ENCODE measurements at places on chromosomes 12 and 14. TPM values are rescaled to one million over a fixed set of nuclear protein-coding genes. Genes with fewer than 3 reads are reported as not detected.

The RPGRIP1 gene
- total RNA-seq = not detected

The SMCO2 gene
- not detected for total RNA-seq

The HOXC9 gene
- total RNA-seq = 12.1 TPM

The TC2N gene
- 0.16 TPM for total RNA-seq

The DACT1 gene
- 9.1 TPM for total RNA-seq

The ITPK1 gene
- 23.8 TPM for total RNA-seq

The LMBR1L gene
- total RNA-seq = 20.2 TPM

The INHBE gene
- total RNA-seq = 3.9 TPM

The ZBTB42 gene
- 2.8 TPM for total RNA-seq

The ARPC3 gene
- total RNA-seq = 650 TPM

The IAPP gene
- not detected for total RNA-seq

The CCDC38 gene
- not detected for total RNA-seq

The PSEN1 gene
- total RNA-seq = 42.5 TPM

The TPPP2 gene
- total RNA-seq = not detected

The UNG gene
- total RNA-seq = 41.2 TPM

The KRT82 gene
- total RNA-seq = not detected

The RNASE2 gene
- total RNA-seq = not detected

The GALNT8 gene
- total RNA-seq = not detected

The CEP128 gene
- total RNA-seq = 3.0 TPM

The TAS2R8 gene
- total RNA-seq = not detected

The SLC25A21 gene
- total RNA-seq = 3.4 TPM

The GLIPR1 gene
- 95.3 TPM for total RNA-seq

The CISTR gene
- total RNA-seq = not detected

The ERG28 gene
- total RNA-seq = 16.9 TPM

The TECPR2 gene
- 17.0 TPM for total RNA-seq

The BCL11B gene
- total RNA-seq = 0.38 TPM

The PHLDA1 gene
- 64.0 TPM for total RNA-seq

The CFAP54 gene
- 0.38 TPM for total RNA-seq

The NXPH4 gene
- total RNA-seq = 1.0 TPM

The LBHD2 gene
- total RNA-seq = not detected

The AACS gene
- total RNA-seq = 32.7 TPM

The CAPZA3 gene
- not detected for total RNA-seq

The OTX2 gene
- total RNA-seq = not detected

The SERPINA1 gene
- 10.3 TPM for total RNA-seq

The DDX23 gene
- total RNA-seq = 33.5 TPM

The PZP gene
- total RNA-seq = not detected

The ASCL1 gene
- total RNA-seq = not detected

The SERPINA12 gene
- total RNA-seq = not detected
